Calu3 (cell line): ENCODE measurements at places on chromosomes 5 and 9. TPM values are rescaled to one million over a fixed set of nuclear protein-coding genes. Genes with fewer than 3 reads are reported as not detected.

GRCh38 chr5:27911216-27911615 is 872.8 kb upstream of the CDH9 start:
- DNase-seq, result no peak

The PRSS3 gene
- total RNA-seq, result 19.0 and 29.5 TPM in 2 replicates

DNA sequence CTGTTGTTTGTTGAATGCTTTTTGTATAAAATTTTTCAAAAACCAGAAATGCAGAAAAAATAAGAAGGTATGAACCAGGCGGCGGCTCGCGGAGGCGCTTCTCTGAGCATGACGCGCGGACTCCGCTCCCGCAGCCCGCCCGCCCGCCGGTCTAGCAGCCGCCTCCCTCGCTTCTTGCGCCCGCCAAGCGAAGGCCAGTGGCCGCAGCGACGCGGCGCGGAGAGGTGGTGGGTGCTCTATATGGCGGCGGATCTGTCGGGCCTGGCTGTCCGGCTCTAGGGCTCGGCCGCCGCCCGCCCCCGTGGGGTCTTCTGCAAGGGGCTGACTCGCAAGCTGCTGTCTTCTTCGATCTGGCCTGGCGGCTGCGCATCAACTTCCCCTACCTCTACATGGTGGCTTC is 93.8 kb downstream of the ANKRD18A start:
- DNase-seq, result no peak

- DNase-seq, result no peak
Measured at GRCh38 chr9:4196886-4197285, 103.0 kb downstream of the GLIS3 start.

The MARCOL gene
- not detected in 2 replicates for total RNA-seq

The PCDHA13 gene
- total RNA-seq, result 2.0 and 2.3 TPM in 2 replicates

The PARP8 gene
- 42.7 and 44.1 TPM in 2 replicates for total RNA-seq

The ANGPTL2 gene
- total RNA-seq, result not detected in 2 replicates

The SPATA31A3 gene
- not detected in 2 replicates for total RNA-seq

DNA sequence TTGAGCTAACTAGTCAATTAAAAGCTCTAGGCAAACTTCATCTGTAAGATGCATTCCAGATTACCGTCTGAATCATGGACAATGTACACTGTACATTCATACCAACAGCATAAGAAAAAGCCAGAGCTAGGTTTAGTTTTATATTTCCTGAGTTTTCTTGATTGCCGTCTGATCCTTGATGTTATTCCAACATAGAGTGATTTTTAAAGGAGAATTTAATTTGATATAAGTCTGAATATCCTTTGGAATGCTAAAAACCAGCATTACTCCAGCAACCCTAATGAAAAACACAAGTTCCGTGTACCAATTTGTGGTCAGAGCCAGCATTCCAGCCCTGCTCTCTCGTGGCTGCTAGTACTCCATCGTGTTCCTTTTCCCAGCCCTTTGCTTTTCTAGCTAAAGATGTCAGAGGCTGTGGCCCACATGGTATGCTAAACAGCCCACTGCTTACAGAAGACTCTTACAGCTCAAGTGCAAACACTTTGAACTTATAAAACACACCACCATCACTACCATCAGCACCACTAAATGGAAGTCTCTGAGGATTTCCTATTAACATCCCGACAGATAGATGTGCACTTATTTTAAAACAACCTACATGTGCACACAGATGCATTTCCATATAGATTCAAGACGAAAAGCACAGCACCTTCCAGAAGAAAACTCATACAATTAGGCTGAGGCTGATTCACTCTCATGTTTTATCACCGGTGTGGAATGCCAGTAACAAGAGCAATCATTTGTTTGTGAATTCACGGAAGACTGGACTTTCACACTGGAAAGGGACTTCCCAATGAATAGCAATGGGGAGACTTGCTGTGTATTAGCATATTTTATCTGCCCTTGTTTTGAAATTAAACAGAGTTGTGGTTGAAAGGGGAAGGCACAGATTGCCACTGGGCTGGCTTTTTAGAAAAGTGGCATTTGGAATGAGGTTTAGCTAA is 246.9 kb upstream of the GAS1 start:
- DNase-seq, result no peak

The RGS7BP gene
- not detected in 2 replicates for total RNA-seq

DNA sequence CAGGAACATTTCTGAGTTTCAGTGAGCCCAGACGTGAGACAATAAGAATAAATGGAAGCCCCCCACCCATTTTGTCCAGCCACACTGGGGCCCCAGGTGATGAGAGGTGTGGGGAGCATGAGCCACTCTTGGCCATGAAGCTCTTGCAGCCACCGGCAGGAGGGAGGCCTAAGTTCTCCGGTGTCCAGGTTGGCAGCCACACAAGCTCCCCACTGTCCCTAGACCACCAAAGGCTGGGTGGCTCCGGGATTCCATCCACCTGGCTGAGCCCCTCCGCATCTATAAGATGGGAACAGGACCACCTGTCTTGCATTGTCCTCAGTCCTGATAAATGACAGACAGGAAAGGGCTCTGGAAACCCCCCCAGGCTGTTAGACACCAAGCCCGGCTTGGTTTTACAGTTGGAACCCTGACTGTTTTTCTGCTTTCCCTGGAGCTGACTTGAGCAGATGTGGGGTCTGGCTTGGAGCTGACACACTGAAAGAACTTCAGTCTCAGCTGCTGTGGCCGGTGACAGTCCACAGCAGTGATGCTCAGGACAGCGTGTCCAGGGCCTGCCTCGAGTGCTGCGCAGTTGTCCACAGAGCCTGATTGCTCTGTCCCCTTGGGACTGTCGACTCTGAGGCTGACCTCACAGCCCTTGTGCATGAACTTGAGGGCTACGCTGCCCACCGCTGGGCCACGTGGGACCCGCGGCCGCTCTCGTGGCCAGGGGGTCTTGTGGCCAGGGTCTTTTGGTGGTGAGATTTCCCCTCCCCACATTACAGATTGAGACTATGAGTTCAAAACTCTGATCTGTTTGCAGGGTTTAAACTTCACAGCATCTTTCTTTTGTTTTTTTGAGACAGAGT is 74.8 kb downstream of the PSMB7 start:
- DNase-seq, result no peak

DNA sequence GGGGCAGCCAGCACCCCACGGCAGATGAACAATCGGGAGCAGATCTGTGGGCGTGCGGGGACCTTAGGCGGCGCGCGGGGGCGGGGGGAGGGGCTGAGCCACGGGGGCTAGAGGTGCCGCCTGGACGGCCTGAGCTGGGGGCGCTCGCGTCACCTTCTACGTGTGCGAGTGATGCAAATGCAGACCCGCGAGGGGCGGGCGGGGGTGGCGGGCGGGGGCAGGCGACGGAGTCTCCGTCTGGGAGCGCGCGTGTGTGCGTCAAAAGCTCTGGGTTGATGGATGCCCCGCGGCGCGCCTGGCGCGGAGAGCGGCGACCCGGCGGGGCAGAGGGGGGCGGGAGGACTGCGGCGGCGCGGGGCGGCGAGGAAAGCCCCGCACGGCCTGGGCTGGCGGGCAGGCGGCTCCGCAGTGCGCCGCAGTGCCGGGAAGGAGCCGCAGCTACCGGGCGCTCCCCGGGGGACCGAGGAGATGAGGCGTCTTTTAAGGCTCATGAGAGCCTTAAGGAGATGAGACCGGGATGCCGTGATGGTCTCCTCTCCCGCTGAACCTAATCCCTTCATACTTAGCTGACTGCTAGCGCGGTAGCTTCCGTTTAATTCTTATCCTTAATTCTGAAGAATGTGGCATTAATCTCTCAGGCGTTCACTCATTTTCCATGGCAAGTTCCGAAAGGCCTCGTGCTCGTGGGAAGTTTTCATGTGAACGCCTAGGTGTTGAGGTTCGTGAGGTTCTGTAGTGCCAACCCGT is 1.5 kb downstream of the SV2C start:
- no peak for DNase-seq

DNA sequence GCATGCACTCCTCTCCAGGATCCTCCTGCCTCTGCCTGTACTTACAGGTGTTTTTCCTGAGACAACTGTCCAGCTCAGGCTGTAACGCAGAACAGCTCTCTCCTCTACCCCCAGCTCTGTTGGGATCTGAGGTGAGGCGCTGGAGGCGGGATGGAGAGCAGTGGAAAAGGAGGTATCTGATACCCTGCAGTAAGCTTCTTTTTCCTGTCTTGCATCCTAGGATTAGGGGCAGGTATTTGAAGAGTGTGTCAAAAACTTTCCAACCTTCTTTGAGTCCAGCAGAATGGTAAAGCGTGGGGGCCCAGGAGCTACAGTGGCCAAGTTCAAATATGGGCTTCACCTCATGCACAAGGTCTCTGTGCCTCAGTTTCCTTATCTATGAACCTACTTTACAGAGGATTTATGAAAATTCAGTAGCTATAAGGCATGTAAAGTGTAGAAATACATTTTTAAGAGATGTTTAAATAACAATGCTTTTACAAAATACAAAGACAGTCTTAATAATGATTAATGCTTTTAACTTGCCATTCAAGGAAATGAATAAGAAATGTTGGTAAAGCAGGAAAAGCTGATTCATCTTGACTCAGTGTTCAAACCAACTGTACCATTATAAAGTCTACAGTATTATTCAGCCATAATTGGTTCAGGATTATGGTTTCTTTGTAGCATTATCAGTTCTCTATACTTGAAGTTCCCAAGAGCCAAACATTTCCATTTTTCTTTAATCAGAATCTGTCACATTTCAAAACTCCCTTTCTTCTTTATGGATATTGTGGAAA is 26.1 kb downstream of the MAP1B start:
- DNase-seq, result no peak
